ENCODE measurements at places on chromosomes 6 and 20.

- no peak for DNase-seq
These were observed 42.0 kb upstream of the SLC2A12 start for GRCh38 chr6:134094441-134094840.

DNA sequence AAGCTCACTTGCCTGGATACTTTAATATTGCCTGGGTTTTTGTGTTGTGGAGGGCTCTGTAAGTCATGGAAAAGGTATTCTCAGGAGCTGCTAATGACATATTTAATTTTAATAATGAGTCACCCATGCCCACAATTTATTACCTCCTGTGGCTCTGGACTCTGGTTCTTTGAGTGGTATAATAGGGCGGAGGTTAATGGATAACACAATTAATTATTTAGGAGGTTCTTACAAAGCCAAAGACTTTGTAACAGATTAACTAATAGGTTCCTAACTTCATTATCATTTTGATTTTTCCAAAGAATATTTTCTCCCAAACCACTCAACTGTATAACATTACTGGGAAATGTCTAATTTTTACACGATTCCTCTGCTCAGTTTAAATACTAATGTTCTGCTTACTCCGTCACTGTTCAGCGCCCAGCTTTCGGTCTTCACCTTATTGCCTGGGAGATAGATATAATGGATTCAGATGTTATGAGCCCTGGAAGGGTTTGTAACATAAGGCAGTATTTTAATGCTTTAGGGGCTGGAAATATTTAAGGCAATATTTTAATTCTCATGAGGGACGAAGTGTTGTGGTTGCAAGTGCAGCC lies 29.4 kb downstream of the PHACTR3 start:
- no peak for DNase-seq

DNA sequence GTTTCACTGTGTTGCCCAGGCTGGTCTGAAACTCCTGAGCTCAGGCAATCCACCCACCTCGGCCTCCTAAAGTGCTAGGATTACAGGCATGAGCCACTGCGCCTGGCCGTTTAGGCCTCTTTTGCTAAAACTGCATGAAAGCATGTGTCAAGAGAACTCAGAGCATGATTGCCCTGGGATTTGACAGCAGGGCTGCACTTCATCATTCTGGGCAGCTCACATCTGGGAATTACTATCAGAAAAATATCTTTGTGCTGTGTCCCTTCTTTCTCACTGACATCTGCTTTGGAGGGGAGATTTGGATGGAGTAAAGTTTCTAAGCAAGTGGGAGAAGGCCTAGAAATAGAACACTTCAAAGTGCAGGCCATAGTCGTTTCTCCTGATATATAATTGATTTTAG lies 59.6 kb upstream of the EIF2S2 start:
- no peak for DNase-seq

- no peak for DNase-seq
These were observed 17.6 kb upstream of the CTAGE9 start for GRCh38 chr6:131728296-131728939.

DNA sequence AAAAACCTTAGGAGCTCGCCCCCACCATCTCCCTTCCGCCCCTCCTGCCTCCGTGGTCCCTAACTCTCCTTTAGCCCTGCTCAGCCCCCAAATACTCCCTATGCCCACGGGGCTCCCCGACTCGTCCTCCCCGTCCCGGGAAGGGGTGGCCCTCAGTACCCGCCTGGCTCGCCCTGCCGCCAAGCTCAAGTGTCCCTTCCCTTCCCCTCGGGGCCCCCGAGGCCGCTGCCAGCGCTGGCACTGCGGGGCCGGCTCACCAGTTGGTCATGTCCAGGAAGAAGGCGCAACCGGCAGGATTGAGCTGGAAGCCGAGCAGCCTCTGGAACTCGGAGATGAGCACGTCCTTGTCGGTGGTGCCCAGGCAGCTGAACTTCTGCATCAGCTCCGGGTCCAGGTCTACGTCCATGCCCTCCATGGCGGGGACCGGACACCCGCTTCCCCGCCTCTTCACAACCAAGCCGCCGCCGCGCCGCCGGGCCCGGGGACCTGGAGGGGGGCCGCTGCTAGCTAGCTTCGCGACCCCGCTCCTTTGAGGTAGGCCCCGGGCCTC lies 303 bp downstream of the ILRUN start:
- no peak for DNase-seq

- DNase-seq, result no peak
These were observed 46.4 kb downstream of the AKAP12 start for GRCh38 chr6:151286214-151286613.

- no peak for DNase-seq
These were observed 9.4 kb upstream of the NANP start for GRCh38 chr20:25632940-25633790.

- no peak for DNase-seq
These were observed 96.6 kb upstream of the PLEKHG1 start for GRCh38 chr6:150503041-150503440.

GRCh38 chr6:83432636-83433035 lies 1.8 kb upstream of the ME1 start:
- no peak for DNase-seq

GRCh38 chr20:62123450-62124118 lies 1.3 kb downstream of the LSM14B start:
- no peak for DNase-seq

DNA sequence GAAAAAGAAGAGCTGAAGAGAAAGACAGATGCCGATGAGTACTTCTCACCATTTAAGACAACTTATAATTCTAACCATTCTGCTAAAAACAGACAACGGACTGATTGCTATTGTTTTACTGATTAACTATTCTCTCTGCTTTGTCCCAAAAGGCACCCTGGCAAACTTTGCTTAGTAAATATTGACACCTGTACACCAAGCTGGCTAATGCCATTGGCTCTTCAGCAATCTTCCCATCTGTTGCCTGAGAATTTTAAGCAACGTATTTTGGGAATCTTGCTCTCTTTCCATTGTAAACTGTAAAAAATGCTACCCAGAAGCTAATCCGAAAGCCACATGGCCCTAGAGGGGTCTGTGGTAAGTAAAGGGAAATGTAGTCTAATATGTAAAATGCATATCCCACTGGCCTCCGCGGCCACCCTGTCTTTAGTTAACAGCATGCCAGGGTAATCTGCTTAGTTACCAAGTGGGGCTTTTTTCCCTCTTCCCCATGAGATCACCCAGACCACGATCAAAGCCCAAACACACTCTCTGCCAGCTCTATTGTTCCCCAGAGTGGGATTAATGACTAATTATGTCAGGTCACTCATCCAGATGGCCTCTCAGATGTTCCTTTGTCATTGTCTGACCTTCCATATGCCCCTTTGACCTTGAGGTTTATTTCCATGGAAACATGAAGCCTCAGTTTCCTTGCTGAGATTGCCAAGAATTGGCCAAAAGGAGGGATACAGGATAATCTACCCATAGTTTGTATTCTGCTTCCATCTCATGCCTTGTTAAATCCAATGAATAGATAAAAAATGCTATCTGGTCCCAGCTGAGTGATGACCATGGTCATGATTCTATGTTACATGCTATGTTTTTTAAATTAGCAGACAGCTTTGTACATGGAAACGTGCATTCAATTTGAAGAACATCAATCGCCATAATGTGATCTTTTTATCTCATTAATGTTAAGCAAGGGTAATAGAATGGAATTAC lies 216.4 kb upstream of the MCHR2 start:
- no peak for DNase-seq

DNA sequence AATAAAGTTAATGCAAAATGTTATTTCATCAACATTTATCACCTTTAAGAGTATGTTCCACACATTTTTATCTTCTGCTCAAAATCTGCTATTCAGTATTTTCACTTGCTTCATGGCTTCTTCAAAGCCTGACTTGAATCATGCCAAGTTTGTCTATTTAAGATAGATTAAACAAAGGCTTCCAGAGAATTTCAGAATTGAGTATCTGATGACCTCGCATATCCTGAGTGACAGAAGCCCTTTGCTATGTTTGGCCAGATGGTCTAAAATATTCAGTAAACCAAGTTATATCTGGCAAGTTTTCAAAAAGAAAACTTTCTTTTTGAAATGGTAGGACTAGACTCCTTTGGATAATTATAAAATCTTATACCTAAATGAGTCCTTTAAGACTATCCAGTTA lies 348.9 kb upstream of the KCNQ5 start:
- no peak for DNase-seq

DNA sequence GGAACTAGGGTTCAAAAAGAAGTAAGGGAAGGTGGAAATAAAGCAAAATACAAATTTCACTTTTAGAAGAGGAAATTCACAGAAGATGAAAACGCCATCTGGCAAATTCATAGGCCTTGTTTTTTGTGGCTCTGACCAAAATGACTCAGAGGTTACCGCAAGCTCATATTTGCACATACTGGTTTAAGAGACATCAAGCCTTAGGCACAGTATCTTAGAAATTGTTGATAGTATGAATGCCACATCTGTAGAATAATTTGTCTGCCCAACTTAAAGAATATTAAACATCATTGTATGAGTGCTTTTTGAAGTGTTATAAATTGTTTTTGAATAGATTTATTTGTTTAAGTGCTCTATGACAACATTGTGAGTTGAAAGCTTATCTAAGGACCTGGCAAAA lies 10.6 kb downstream of the TAAR1 start:
- no peak for DNase-seq

- no peak for DNase-seq
These were observed 142.5 kb downstream of the CD164 start for GRCh38 chr6:109239651-109240321.

- DNase-seq, result no peak
These were observed 106.1 kb upstream of the AKIRIN2 start for GRCh38 chr6:87808005-87808757.

DNA sequence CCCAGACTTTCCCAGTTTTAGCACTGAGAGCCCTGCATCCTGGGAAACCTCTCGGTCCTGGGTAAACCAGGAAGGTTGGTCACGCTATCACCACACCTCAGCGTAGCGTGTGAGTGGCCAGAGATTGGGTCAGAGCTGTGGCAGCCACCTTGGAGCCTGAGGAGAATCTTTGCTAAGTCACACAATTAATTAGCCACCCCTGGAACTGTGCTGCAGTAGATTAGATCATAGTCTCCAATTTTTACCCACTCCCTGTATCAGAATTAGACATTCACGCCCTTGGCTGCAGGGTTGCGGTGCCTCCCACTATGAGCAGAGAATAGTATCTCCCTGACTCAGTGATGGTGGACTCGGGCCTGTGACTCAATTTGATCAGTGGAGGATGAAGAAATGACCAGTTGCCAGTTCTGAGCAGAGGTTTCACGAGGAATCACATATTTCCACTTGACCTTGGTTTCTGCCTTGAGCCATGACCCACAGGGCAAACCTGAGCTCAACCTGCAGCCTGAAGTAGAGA lies 6.0 kb upstream of the PTGIS start:
- DNase-seq, result no peak

GRCh38 chr6:134995536-134995935 lies 45.6 kb upstream of the ALDH8A1 start:
- no peak for DNase-seq

DNA sequence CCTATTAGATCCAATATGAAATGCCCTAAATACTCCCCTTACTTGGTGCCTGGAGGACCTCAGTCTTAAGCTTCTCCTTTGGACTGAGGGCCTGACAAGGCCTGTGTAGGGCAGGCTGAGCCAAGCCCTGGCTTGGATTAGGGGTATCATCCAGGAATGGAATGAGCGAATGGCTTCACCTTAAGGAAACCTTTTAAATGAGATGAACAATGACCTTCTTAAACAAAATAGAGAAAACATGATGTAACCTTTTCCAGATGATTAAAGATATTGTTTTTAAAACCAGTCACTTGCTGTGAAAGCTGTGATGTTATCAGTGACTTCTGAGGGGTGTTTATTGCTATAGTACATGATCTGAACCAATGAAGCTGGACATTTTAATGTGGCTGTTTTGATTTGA lies 55.5 kb downstream of the TRAF3IP2 start:
- DNase-seq, result no peak

DNA sequence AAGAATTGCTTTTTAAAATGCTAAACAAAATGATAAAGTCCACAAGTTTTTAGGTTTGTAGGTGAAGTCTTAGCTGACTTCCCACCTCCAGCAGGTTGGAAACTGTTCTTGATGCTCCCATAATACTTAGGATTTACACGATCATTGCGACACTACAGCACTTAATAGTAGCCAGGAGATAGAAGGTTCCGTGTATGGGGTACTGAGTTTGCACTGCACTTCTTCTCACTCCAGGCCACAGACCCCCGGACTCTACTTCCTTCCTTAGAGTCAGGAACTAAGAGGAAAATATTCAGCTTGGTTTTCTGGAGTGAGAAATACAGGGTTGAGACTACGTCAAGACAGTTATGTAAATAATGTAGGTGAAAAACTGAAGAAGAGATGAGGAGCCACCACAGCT lies 56.1 kb upstream of the SGK1 start:
- DNase-seq, result no peak

DNA sequence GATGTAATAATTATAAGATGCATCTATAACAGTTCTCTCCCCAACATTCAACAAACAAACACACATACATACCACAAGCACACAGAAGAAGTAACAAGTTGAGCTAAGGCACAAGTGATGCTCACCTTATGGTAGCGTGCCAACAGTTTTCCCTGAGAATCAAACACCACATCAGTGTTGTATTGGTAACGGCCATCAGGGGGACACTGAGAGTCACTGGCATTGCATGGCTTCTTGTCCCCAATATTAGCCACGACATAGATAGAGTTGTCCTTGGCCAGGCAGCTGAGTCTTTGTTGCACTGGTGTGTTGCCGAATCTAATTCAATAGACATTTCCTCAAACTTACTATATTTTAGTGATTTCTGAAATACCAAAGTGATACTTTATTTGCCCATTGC lies 14.8 kb upstream of the VNN1 start:
- DNase-seq, result no peak

GRCh38 chr6:2940010-2940850 lies 31.1 kb downstream of the SERPINB6 start:
- peak; percentile 29 for DNase-seq

- no peak for DNase-seq
These were observed 26.3 kb downstream of the JAG1 start for GRCh38 chr20:10647471-10647870.

GRCh38 chr20:32113591-32114260 lies 4.2 kb downstream of the TM9SF4 start:
- DNase-seq, result no peak

- no peak for DNase-seq
These were observed 3.3 kb upstream of the TMEM14A start for GRCh38 chr6:52667572-52667971.

DNA sequence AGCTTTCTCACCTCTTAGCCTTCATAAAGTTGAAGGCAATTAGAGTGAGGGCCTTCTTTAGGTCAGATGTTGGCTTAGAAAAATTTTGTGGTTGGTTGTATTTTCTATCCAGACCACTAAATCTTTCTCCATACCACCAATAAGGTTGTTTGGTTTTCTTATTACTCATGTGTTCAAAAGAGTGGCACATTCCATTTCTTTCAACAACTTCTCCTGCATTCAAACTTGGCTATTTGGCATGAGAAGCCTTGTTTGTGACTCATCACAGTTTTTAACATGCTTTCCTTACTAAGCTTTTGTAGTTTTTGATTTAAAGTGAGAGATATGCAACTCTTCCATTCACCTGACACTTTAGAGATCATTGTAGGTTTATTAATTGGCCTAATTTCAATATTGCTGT lies 949.6 kb downstream of the TBC1D32 start:
- DNase-seq, result no peak
